ENCODE measurements at places on chromosomes 7 and 10.

DNA sequence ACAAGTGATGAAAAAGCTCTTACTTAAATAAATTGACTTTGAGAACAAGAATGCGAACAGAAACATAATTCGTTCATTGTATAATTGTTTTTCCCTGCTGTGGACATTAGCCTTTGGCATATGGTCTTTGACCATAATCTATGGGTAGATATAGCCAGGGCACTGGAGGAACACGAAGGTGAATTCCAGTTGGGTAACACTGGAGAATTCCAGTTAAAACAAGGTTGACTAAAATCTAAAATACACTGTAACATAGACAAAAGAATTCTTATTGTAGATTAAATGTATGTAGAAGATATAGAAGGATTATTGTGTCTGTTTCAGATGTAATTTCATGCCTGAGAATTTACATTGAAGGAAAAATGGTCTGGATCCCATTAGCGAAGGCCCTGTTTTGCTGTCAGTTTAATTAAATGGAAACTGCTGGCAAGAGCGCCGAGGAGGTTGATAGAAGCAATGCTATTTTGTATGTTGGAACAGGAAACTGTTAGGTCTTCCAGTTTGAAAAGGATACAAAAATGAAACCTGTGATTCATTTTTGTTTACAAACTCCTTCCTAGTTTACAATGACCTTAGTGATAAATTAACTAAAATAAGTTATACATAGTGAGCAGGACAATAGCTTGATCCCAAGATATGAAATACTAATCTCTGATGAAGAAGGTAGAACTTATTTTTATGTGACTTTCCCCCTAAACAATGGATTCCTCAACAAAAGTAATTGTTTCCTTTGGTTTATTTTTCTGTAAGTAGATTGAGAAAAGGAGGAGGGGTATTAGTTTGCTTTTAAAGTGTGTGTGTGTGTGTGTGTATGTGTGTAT is 68.9 kb downstream of the ARID5B start:
- DNase-seq = no peak

- DNase-seq = no peak
Measured at GRCh38 chr7:143131781-143132180, at the start of gene PIP. TSS of gene PIP (plus strand) at chr7:143132077. CDS start at chr7:143132117, 40 bp downstream.

GRCh38 chr10:62327885-62328284 is 46.3 kb upstream of the ZNF365 start:
- DNase-seq = no peak

DNA sequence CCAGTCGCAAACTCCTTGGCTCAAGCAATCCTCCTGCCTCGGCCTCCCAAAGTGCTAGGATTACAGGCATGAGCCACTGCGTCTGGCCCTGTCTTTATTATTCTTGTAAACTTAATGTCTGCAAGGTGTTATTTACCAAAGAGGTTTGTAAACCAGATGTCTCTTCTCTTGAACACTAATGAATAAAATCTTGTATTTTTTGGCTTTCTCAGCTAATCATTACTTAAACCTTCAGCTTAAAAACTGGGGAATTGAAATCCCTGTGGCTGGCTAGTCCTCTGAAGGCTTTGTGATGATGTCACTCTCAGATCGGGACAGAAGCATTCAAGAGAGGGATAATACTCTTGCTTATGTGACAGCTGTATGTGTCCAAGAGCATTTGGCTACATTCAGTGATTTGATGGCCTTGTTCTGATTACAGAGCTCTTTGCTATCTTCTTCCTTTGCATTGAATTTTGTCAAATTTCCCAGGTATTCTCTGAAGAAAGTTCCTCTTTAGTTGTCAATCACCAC is 130.3 kb downstream of the BICC1 start:
- DNase-seq = no peak

DNA sequence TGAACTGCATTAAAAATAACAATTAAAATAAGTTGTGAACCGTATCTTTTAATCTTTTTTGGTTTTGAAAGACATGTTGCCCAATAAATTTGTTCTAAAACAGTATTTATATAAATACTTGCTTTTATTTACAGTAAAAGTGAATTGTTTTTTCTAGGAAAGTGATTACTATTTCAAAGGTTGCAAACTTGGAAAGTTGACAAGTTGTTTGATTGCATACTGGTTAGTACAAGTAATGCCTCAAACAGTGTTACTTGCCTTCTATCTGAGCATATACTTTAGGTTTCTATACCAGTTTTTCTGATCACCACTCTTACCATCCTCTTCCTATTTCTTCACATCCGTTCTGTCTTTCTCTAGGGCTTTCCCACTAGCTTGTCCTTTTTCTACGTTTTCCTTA is 212.6 kb downstream of the FOXP2 start:
- DNase-seq = no peak

DNA sequence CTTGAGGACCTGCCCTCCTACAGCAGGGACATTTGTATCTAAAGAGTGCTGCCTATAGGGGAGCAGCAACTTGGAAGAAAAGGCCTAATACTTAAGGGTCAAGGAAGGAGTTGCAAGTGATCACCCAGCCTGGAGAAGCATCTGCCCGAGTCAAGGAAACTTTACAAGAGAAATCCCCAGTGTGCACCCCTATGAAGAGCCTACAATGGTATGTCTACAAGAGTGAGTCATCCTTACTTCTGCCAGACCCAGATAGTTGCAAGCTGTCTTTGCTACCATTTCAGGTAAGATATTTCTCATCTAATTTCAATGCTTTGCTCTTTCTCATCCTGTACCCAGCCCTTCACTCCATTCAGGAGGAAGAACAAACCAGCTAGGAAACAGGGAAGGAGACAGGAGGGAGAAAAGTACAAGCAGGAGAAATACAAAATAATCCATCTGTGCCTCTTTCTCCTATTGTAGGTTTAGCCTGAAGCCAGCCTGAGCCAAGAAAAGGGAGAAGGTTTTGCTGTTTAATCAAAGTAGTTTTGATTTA is 34.4 kb upstream of the AGR3 start:
- no peak for DNase-seq

- no peak for DNase-seq
Measured at GRCh38 chr7:99393355-99394187, 14.8 kb downstream of the PDAP1 start.

GRCh38 chr7:25318047-25318446 is 89.8 kb upstream of the NPVF start:
- DNase-seq = no peak

- DNase-seq = no peak
Measured at GRCh38 chr7:73602721-73603651, 21.3 kb downstream of the MLXIPL start.

DNA sequence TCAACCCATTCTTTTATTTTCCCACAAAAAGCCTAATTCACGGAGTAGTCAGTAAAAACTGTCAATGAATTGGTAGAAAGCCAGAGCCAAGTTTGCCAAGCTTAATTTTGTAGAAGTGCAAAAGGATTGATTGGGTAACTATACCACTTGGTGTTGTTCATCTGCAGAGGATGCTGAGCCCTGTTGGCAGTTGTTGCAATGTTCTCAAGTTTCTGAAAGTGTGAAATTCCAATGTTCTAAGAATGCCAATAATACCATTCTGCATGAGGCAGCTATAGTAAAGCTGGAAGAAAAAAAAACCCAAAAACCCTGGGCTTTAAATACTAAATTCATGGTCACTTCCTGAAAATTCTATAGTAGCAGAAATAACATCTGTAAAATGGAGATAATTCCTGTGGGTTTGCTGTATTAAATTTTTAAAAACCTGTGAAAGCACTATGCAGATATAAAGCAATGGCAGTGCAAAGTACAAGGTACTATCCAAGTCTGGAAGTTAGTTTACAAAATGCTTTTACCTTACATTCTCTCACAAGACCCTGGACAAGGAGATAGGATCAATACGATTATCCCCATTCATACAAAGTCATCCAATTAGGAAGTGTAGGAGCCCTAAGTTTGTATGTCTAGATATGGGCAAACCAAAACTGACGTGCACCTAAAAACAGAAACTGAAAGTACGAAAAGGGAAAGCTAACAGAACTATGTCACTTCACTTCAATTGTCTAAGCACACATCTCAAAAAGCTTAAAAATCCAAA is 6.0 kb upstream of the PON1 start:
- DNase-seq = no peak

GRCh38 chr7:51256209-51256781 is 60.3 kb downstream of the COBL start:
- DNase-seq = no peak

DNA sequence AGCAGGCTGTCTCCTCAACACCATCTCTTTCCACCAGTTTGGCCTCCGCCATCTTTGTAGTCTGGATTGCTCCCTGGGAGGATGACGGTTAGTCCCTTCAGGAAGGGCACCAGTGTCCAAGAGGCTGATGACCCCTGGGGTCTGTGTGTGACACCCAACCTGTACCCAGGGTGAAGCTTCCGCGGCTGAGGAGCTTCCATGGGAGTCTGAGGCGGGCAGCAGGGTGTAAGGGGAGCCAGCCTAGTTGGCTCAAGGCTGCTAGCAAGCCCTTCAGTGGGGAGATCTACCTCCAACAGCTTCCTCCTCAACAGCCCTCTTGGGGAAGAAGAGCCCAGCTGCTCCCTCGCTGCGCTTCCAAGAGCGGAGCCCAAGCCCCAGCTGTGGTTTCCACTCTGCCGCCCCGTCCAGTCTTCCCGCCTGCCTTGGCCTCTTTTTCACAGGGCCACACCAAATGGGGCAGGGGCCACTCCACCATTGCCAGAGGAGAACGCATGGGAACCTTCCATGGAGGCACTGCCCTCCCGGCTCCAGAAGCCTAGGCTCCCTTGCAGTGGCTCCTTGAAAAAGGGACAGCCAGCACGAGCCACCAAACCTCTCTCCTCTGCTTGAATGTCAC is 57.4 kb downstream of the TMEM209 start:
- DNase-seq = no peak

GRCh38 chr10:77578583-77579227 is 58.9 kb downstream of the KCNMA1 start:
- no peak for DNase-seq

DNA sequence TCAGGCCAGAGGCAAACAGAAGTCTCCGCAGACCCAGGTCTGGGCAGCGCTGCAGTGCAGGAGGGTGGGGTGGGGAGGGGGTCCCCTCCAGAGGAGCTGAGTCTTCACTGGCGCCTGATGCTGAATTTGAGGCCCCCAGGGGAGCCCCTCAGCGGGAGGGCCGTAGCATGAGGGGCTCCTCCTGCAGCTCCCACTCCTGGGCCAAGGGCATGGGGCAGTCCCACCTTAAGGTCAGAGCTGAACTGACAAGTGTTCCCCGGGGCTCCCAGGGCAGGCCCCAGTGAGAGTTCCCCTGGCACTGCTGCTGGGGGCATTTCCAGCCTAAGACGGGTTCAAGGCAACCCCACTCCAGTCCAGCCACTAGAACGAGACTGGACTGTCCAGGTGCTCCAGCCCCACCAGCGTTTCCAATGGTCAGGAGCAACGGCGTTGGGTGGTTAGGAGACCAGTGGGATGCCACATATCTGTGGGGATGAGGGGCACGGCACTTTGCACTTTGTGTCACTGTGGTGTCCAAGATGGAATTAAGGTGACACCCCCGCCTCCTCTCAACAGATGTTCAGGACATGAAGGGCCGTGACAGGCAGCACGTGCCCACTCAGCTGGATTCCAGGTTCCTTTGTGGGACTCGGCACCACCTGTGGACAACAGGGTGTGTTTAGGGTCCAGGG is 139.1 kb downstream of the PTPRN2 start:
- DNase-seq = no peak
